ENCODE measurements at places on chromosomes 5 and 9.

DNA sequence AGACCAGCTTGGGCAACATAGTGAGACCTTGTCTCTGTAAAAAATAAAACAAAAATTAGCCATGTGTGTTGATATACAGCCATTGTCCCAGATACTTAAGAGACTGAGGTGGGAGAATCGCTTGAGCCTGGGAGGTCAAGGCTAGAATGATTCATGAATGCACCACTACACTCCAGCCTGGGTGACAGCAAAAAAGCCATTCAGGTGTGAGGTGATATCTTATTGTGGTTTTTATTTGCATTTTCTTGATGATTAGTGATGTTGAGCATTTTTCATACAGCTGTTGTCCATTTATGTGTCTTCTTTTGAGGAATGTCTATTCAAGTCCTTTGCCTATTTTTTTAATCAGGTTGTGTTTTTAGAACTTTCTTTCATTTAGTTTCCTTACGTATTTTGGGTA is 23.2 kb downstream of the MTAP start:
- no peak for DNase-seq

DNA sequence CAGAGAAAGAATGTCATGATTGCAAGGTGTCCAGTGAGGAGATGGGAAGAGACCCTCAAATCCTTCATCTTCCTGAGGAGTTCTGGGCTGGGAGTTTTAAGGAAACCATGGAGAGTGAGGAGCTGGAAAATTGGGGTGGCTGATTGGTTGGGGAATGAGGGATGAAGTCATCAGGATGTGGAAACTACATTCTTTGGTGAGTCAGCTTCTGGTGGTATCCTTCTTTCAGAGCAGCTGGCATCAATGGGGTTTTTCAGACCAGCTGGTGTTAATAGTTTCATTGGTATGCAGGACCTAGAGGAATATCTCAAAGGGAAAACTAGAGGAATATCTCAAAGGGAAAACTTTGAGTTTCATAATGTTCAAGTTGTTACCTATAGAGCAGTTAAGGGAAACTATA is 45.2 kb downstream of the RNF180 start:
- no peak for DNase-seq

- DNase-seq, result no peak
Measured at GRCh38 chr9:27856054-27856453, 282.8 kb upstream of the C9orf72 start.

DNA sequence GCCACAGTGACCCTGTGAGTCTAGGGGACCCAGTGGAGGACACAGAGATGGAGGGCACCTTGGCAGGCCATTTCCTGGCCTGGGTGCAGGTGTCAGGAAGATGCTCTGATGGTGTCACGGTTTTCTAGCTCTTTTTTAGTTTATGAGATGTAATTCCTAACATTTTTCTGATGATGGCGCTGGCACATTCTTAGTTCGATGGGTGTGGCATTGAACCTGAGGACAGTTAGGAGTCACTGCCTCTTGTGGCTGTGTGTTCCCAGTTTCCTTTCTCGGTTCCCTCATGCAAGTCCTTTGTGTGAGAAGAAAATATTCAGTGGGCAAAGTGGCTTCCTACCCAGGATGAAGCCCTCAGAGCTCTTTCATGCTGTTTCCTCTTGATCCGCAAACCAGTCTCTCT is 129.4 kb upstream of the ICE1 start:
- no peak for DNase-seq

- DNase-seq, result peak; percentile 52
Measured at GRCh38 chr5:177431317-177432142, 5.1 kb downstream of the GRK6 start.

DNA sequence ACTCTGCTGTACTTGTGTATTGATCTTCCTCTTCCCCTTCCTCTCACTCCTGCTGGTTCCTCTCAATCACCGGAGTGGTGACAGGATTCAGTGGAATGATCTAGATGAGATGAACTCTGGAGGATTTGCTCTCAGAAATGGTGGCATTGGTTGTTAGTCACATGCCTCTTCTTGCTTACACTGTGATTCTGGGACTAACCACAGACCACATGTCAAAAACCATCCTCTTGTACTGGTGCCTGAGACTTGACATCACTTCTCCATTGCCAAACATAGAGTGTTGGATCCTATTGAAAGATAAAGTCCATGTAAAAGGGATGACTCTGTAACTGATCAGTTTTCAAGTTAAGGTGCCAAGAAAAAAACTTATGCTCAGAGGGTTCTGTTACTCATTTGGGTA is 506.5 kb downstream of the DMAC1 start:
- no peak for DNase-seq

DNA sequence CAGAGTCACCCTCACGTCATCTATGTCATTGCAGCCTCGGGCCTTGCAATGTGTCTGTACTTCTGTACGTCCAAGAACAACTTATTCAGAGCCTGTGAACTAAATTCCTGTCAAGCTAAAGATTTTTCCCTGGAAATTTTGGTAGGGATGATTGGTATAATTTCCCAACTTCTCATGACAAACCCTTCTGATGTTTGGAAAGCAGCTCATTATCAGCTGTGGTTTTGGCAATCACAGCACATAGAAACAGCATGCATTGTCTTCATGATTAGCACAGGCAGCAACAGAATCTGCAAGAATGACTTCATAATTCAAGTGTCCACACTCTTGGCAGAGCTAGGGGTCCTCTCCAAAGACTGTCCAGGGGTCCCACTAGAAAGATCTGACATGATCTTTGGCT is 49.5 kb downstream of the APBA1 start:
- no peak for DNase-seq

GRCh38 chr5:53942724-53943123 is 367.6 kb downstream of the ARL15 start:
- DNase-seq, result no peak

DNA sequence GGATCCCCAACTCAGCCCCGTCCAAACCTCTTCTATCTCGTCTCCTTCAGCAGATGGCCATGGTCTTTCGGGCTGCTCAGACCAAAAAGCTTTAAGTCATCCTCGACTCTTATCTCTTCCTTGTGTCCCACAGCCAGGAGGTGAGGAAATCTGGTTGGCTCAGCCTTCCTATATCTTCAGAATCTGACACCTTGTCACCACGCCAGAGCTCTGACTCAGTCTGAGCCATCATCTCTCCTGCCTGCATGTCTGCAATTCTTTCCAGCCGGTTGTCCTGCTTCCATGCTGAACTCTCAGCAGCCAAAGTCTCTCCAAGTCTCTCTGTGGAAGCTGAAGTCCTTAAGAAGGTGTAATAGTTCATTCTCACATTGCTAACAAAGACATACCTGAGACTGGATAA is 419.3 kb upstream of the ADAMTS16 start:
- DNase-seq, result no peak

DNA sequence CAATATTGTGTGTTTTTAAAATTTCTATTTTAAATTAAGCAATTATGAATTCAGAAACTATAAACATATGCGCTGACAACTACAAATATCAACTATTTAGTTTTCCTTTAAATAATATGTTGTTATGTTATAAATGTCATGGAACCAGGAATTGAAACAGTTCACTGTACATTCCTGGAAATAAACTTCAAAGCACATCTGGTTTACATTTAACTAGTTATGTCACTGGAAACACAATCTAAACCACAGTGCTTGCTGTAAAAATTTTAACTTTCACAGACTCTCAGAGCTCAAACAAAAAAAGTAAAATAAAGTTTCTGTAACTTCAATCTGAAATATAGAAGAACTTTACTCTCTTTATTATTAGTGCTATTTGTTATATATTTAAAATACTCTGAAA is 179.2 kb downstream of the FBN2 start:
- no peak for DNase-seq

- DNase-seq, result no peak
Measured at GRCh38 chr9:127203681-127204327, 60.8 kb upstream of the GARNL3 start.

All from NK-92 treated with Interleukin-12 subunit alpha and Interleukin-12 subunit beta, amount 100 ng/mL, for 24 hours (cell line).